Urinary bladder (tissue), 4 donors: ENCODE measurements at places on chromosomes 11 and 22.

GRCh38 chr11:78291503-78292108 is 102.9 kb downstream of the USP35 start:
- no peak for DNase-seq

GRCh38 chr22:28977481-28977971 is 84.1 kb downstream of the C22orf31 start:
- no peak for DNase-seq

GRCh38 chr11:1923201-1923956 is 3.9 kb downstream of the TNNT3 start:
- no peak for DNase-seq

- no peak for DNase-seq
Observed at GRCh38 chr22:30565341-30565740, 9.1 kb downstream of the GAL3ST1 start.

GRCh38 chr22:45756558-45756957 is 84.9 kb downstream of the ATXN10 start:
- DNase-seq = no peak

DNA sequence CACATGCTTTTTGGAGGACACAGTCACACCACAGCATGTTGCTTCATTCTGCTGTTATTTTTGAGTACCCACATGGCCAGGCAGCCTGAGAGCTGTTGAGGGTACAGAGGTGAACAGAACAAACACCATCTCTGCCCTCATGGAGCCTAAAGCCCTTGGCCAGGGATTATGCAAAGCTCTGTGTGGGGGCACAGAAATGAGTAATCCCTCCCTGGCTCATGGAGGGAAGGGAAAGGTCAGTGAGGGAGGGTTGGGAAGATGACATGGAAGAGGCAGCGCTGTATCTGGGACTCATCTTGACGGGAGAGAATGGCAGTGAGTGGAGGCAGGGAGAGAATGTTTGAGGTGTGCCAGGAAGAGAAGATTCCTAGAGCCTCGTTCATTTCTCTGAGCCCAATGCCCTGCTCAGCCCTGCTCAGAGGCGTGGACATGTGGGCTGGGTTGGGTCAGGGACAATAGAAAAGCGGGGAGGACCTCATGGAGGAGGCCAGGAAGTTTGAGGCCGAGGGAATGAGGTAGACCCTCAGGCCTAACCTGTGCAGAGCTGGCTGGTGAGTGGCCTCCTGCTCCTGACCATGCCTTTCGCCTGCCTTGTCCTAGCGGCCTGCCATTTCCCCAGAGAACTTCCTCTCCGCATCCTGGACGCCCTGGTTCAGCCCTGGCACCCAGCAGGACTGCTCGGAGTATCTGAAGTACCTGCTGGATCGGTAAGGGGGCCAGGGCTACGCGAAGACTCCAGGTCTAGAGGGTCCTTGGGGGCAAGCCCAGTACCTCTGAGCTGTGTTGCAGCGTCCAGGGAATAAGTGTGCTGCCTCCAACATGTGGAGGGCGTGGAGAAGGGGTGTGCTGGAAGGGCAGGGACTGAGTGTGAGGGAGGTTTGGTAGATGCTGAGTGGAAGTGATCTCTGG is 19.8 kb downstream of the USP35 start:
- DNase-seq = no peak

DNA sequence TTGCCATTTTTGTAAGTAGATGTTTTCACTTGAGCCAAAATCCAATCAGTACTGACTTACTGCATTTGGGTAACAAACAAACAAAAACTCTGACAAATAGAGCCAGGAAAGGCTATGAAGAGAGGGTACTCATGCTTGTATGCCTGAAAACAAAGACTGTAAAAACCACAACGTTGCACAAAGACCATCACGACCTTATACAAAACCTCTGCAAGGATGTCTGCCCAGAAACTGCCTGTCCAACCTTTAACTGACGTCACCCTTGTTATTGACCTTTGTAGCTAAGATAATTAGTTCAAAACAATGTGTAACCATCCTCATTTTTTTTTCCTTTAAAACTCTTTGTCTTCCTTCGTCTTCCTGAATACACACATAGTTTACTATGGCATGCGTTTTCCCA is 804 bp upstream of the CREBZF start:
- DNase-seq = no peak

DNA sequence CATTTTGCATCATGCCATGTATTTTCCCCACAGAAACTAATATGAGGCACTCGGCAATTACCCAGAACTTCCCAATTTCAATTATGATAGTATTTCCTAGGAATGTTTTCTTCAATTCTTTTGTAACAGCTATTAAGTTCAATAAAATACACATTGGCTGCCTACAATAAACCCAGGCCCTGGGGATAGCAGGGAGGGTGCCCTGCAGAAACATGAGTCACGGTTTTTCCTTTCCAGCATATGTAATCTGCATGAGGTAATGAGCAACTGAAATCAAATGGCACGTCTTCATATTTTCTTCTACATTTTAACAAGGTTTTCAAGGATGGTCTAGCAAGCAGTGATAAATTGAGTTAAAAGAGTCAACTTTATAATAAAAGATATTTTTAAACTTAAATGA is 32.0 kb downstream of the GUCY1A2 start:
- DNase-seq = no peak

DNA sequence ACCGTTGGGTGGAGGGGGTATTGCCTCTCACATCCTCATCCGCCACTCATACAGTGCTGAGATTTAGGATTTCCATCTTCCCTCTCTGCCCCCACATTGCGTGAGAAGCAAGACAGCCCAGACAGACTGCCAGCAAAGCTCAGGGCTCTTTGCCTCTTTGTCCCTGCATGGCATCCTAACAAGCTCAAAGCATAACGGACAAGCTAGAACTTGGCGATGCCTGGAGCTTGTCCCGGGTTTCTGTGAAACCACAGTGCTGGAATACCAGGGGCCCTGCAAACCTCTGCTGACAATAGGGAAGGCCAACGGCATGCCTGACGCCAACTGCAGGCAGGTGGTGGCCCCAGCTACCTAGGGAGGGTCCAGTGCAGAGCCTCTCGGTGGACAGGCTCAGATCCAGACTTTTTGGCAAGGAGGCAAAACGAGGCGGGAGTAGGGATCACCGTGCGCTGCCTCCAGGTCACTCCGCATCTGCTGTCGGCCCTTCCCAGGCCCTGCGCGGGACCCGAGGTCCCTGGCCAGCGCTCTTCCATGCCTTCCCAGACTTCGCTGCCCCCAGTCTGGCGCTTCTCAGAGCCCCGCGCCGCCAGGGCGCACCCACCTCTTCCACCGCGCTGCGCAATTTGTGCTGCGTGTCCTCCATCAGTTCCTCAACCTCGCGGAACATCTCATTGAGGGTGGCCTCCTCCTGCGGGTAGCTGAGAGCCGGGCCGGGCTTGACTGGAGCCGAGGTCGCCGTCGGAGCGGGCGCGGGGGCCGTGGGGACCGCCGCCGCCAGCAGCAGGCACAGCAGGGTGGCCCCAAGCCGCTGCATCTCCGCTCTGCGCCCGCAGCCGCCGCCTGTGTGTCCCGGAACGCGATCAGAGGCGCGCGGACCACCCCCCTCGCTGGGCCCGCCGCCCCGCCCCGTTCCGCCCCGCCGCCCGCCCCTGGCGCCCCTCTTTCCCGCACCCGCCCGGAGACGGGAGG is at the start of gene DKK3:
DKK3 (minus strand) TSS at position 858 of the 969 bp plus-strand sequence; CDS start at position 814, 44 bp downstream.
- no peak for DNase-seq

- DNase-seq = no peak
Observed at GRCh38 chr22:40654522-40655167, 18.1 kb upstream of the MRTFA start.

- DNase-seq = no peak
Observed at GRCh38 chr11:113350336-113351067, 36.1 kb downstream of the TTC12 start.

- no peak for DNase-seq
Observed at GRCh38 chr22:37486224-37486845, at the start of gene MFNG. Gene MFNG (minus strand): TSS chr22:37486384. CDS start chr22:37486177, 207 bp downstream.

- DNase-seq = no peak
Observed at GRCh38 chr22:50399751-50400331, 56.7 kb downstream of the PPP6R2 start.
